Pulmonary artery endothelial cell (primary cell): ENCODE measurements at places on chromosomes 6 and 20.

DNA sequence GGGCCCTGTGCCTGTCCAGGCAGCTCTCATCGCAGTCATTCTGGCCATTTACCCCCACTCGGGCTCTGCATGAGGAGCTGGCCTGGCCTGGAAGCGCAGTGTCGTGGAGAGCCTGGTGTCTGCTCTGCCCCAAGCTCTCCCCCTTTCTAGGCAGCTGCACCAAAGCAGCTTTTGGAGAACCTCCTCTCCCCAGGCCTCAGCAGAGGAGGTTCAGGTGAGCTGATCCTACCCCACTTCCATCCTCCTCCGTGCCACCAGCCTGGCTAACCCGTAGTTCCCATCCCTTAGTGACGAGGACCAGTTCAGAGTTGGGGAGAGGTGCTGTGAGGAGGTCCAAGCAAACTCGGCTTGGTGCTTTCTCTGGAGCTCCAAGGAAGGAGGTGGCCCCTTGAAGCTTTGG is 30.5 kb upstream of the PHACTR3 start:
- DNase-seq = no peak

DNA sequence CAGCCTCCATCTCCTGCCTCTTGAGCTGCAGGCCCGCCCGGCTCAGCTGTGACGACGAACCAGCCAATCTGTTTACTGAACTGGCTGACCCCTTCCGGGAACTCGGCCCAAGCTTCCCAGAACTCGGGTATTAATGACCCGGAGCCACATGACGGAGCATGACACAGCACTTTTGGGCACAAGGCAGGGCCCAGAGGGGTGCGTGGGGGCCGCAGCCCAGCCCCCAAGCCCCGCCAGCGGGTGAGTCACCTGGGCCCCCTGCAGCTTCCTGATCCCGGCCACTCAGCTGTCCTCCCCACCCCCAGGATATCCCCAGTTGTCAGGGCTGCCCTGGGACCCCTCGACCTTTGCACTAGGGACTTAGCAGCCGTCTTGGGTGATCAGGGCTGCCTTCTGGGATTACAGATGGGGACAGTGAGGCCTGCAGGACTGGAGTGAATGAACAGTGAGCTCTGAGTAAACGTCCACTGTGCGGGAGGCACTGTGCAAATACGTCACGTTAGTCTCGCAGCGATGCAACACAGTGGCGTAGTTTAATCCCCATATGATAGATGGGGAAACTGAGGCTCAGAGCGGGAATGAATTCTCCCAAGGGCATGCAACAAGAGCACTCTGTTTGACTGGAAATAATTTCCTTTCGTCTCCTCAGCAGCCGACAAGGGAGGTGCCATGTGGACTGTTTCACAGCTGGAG is 102.1 kb downstream of the CEBPB start:
- DNase-seq = peak; percentile 75

DNA sequence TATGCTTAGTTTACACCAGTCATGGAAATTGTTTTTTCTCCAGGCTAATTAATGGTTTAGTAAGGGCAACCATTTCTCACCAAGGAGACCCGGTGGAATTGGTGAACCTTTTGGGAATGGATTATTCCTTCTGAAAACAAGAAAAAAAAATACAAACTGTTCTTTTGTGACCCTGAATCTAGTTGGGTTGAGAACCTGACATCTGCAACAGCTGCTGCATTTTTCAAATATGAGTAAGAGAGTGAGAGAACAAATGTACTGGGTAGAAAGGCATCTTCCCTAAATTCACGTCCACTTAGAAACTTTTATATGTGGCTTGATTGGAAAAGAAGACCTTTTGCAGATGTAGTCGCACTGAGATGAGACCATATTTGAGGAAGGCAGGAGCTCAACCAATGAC is 553.4 kb upstream of the EPHA7 start:
- no peak for DNase-seq

DNA sequence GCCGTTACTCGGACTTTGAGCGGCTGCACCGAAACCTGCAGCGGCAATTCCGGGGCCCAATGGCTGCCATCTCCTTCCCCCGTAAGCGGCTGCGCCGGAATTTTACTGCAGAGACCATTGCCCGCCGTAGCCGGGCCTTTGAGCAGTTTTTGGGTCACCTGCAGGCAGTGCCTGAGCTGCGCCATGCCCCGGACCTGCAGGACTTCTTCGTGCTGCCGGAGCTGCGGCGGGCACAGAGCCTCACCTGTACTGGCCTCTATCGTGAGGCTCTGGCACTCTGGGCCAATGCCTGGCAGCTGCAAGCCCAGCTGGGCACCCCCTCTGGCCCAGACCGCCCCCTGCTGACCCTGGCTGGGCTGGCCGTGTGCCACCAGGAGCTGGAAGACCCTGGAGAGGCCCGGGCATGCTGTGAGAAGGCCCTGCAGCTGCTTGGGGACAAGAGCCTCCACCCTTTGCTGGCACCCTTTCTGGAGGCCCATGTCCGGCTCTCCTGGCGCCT is 7.2 kb downstream of the SNX21 start:
- DNase-seq = no peak

- no peak for DNase-seq
Observed at GRCh38 chr20:34369265-34369664, 6.2 kb downstream of the ITCH start.
